Kidney (tissue), 22 donors: ENCODE measurements at places on chromosomes 12 and 14. TPM values are rescaled to one million over a fixed set of nuclear protein-coding genes. Genes with fewer than 3 reads are reported as not detected.

- peak; percentile 69 for DNase-seq
Observed at GRCh38 chr14:59870277-59871165, at the start of gene RTN1. Gene RTN1 (minus strand): TSS chr14:59870776. CDS start chr14:59870630, 146 bp downstream.

DNA sequence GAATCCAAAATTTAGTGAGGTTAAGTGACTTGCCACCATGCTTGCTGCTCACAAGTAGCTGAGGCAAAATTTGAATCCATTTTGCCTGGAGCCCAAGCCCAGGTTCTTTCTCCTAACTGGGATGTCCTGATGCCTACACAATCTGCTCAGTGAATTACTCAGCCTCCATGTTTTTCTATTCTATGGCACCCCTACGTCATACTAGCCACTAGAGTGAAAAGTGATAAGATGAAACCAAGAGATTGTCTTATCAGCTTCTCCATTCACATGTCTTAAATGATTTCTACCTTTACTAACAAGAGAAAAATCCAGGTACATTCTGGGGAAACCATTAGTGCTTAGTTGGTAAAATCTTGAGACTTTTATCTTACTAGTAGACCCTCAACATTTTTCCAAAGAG, 720.1 kb downstream of the DIO2 start:
- no peak for DNase-seq

SPIC gene
- polyA plus RNA-seq: not detected

DNA sequence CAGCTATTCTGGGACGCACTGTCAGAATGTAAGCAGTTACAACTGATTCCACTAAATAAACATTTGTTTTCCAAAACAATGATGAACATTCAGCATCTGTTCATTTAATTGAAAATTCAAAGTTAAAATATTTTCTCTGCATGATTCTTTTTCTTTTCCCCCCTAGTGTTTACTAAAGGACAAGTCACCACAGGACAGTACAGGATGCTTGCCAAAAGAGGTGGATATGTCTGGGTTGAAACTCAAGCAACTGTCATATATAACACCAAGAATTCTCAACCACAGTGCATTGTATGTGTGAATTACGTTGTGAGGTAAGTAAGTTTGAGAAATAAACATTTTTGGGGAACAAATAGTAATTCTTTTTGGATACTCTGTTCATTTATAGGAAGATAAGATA, 28.2 kb upstream of the SNAPC1 start:
- no peak for DNase-seq

TMEM30B gene
- polyA plus RNA-seq: 9.4 TPM

DNA sequence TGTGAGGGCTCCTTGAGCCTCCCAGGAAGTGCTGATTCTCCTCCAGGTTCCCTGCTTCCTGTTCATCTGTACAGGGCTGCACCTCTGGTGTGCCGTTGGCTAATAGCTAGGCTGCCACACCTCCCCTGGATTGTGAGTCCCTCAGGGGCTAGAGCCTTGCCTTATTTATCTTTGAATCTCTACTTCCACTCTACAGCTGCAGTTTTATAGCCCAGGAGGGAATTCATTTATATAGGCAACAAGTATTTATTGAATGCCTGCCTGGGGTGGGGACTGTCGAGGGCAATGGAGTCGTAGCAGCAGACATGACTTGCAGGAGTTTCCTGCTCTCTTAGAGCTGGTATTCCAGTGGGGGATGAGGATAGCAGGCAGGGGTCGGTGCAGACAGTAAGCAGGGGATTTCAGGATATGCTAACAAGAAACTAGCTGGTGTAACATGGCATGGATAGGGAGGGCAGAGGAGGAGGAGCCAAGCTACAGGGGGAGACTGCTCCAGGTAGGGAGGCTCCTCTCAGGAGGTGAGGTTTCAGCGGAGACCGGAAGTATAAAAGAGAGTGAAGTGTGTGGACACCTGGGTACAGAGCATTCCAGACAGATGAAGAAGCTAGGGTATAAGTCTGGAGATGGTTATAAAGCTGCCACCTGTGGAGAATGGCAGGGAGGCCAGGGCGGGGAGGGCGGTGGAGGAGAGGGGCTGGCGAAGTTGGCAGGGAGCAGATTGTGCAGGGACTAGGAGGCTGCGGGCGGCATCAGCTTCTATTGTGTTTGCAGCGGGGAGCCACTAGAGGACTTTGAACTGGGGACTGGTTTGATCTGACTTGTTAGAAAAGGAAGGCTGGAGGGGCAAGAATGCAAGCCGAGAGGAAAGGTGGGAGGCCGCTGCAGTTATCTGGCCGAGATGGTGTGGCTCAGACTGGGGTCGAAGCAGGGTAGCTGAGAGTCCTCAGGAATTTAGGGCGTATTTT, 17.2 kb downstream of the USP30 start:
- no peak for DNase-seq

DNA sequence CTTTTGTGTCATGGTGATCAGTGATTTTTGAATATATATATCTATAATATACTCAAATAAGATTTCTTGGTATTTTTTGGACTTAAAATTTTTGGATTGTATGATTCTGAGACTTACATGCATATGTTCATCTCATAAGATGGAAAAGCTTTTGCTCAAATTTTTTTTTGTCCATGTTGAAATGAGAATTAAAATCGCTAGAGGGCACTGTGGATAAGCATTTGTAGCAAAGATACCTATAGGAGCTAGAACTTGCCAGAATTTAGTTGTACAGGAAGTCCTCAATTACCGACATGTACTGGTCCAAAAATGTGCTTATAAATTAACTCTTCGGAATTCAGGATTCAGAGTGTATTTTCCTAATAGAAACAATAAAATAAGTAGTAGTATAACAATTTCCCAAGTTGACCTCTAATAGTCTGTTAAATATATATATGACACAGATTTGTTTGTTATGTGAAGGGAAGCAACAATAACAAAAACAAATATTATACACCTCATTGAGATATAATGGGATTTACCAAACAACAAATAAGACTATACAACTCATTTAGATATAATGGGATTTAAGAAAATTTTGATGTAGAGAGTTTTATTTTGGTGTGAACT, 179.6 kb downstream of the TMEM117 start:
- DNase-seq: peak; percentile 70

TMEM132C gene
- 0.75 TPM for polyA plus RNA-seq

DNA sequence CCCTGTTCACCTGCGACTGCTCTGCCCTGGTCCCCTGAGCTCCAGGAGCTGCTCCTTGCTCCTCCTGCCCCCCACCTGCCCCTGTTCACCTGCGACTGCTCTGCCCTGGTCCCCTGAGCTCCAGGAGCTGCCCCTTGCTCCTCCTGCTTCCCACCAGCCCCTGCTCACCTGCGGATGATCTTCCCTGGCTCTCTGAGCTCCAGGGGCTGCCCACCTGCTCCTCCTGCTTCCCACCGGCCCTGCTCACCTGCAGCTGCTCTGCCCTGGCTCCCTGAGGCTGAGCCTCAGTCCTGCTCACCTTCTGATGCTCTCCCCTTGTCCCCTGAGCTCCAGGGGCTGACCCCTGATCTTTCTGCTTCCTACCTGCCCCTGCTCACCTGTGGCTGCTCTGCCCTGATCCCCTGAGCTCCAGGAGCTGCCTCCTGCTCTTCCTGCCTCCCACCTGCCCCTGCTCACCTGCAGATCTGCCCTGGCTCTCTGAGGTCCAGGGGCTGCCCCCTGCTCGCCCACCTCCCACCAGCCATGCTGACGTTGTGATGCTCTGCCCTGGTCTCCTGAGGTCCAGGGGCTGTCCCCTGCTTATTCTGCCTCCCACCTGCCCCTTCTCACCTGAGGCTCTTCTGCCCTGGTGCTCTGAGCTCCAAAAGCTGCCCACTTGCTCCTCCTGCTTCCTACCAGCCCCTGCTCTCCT, 219.2 kb downstream of the TMEM121 start:
- DNase-seq: no peak

DNA sequence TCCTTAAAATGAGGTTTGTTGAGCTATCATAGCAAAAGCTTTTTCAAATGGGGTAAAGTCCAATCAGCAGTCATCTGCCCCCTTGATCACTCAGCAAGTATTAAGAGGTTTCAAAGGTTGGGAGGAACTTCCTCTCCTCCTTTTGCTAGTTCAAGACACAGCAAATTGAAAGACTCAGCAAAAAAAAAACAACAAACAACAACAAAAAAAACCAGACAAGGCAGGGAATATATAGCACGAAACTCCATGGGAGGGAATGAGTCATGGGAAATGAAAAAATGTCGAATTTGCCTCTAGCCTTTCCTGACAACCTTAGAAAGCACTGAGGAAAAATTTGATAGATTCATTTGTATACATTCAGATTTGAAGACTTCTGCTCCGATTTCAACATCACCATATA, 1.6 kb upstream of the SLC7A8 start:
- no peak for DNase-seq

DNA sequence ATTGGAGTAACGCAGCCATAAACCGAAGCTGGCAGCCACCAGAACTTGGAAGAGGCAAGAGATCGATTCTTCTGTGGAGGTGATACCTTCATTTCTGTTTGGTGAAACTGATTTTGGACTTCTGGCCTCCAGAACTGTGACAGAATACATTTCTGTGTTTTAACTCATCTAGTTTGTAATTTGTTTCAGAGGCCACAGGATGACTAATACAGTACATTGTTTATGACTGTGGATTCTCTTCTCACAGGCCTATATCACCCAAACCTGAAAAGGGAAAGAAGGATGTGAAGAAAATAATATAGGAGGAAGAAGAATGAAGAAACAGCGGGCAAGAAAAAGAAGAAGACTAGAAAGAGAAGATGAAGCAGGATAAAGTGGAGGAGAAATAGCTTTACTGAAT, 263.8 kb upstream of the DIO2 start:
- no peak for DNase-seq

GRCh38 chr14:80602946-80603345, 338.6 kb downstream of the CEP128 start:
- no peak for DNase-seq

DNA sequence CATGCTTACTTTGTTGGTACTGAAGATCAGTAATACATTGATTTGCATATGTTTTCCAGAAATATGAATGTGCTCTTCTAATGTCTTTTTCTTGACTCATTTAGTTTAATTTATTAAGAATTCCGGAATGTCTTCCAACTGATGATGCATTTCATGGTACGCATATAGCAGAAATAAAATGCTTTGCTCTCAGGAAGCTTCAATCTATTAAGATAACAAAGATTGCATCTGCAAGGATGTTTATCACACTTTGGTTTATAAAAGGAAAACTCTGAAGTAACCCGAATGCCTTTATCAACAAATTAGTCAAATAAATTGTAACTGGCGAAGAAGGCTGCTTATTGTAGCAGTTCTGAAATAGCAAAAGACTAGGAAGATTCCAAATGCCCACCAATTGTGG, 166.4 kb upstream of the LMNTD1 start:
- DNase-seq: no peak

DNA sequence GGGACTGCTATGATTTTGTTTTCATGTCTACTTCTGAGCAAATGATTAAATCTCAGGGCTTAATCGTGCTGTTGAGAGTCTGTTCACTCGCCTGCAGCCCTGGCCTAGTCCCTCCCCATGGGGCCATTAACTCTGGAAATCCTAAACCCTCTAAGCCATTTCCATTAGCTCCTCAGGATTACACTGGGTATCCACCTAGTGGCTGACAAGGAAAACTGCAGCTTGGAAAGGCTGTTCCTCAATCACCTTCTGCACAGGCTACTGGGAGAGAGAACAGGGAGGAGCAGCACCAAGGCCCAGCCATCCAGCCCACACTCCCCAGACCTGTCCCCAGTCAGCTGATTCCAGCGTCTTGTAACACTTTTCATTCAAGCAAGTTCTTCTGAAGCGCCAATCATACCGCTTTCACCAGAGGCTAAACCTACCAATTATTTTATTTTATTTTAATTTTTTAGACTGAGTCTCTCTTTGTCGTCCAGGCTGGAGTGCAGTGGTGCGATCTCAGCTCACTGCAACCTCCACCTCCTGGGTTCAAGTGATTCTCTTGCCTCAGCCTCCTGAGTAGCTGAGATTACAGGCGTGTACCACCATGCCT, 48.7 kb downstream of the NEUROD4 start:
- DNase-seq: peak; percentile 62

AMDHD1 gene
- polyA plus RNA-seq: 5.9 TPM

GRCh38 chr14:57918791-57919190, 52.9 kb upstream of the SLC35F4 start:
- DNase-seq: no peak

- DNase-seq: no peak
Observed at GRCh38 chr12:53791735-53792326, 40.1 kb upstream of the CISTR start.

DNA sequence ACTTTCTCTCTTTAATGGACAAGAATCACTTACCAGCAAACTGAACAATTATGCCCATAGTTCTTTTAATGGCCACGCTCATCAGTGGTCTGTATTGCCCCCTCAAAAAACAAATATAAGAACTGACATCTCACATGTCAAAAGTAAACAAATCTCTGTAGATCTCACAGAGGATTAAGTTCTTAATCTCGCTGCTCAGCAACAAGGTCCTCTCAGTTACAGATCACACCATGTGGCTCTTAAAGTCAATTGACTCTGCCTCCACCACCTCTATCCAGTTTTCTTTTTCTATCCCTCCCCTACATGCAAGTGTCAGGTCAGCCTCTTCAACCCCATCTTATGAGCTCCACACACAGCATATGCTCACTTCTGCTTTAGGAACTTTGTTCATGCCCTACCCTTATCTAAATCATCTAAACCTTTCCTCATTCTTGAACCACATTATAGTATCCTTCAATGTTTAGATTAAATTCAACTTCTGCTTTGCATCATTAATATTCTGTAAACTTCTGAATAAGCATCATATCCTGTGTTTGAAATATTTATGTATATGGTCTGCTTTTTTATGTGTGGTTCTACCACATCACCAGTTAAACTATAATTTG, 7.2 kb downstream of the ADAM20 start:
- DNase-seq: no peak

DNA sequence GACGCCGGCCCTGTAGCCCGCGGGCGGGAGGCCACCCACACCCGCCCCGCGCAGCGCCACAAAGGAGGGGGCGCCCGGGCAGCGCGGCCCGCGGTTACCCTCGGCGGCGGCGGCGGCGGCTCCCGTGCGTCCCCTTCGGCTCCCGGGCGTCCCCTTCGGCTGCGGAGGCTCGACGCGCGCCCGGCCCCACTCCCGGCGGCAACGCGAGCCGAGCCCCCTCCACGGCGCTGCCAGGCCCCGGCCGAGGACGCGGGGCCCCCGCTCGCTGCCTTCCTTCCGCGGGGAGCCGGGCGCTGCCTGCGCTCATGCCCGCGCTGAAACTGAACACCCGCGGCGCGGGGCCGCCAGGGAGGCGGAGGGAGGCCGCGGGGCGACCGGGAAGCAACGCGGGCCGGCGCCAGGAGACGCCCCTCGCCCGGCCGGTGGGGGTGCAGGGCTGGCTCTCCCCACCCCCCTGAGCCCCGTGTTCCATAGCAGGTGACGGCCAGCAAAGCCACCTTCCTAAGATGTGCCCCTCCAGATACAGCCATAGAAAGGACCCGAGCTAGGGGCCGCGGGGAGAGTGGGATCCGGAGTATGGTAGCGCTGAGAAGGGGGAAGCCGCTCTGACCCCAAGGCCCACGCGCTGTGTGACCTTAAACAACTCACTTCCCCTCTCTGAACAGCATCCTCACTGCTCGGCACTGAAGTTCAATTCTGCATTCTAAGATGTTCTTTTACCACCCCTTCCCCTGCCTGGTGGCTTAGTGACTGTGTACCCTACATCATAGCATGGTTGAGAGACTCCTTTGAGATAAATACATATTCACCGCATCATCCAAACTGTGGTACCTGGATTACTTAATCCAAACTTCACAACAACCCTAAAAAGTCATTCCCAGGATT, 42.8 kb downstream of the KDM2B start:
- DNase-seq: peak; percentile 75

- no peak for DNase-seq
Observed at GRCh38 chr12:5912437-5913334, 32.4 kb downstream of the ANO2 start.

- peak; percentile 73 for DNase-seq
Observed at GRCh38 chr14:103206836-103207387, 83.7 kb downstream of the TNFAIP2 start.
